ENCODE measurements at places on chromosomes 16 and 17.
A peak's percentile ranks its signal among the peaks of the same experiment; 100 is the strongest.

- peak; percentile 28 for DNase-seq
Observed at GRCh38 chr17:7021993-7022778, 664 bp upstream of the BCL6B start.

- no peak for DNase-seq
Observed at GRCh38 chr17:22511431-22511830, 819.1 kb downstream of the KCNJ18 start.

GRCh38 chr16:74999609-75000480 lies 1.0 kb downstream of the ZNRF1 start:
- peak; percentile 46 for DNase-seq

DNA sequence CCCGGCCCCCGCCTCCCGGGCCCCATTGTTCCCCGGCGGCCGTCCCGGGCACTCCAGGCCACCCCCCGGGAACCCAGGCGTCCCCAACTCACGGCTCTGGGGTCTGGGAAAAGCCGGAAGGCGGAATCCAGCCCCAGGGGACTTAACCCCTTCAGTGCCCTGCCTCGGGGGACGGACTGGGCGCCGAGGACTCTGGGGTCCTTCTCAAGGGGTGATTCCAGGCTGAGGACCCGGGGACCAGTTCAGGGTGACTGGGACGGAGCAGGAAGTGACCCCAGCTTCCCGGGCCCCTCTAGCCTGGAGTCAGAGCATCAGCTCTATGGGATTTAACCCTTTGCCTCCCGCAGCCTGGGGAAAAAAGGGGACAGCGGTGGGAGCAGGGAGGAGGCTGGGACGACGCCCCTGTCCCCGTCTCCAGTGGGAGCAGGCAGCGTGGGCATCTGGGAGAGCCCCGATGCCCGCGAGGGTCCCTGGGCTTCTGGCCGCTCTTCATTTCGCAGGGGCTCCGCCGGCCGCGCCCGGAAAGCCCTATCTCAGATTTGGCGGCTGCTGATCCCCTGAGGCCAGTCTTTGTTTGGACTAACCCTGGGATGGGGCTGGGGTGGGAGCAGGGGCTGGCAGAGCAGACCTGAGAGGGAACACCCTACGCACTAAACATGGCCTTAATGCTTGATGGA lies at the start of gene ZNF629:
TSS of gene ZNF629 (minus strand) at position 270 of the 677 bp plus-strand sequence. CDS start 2,723 bp downstream, outside the sequence.
- DNase-seq = peak; percentile 19

DNA sequence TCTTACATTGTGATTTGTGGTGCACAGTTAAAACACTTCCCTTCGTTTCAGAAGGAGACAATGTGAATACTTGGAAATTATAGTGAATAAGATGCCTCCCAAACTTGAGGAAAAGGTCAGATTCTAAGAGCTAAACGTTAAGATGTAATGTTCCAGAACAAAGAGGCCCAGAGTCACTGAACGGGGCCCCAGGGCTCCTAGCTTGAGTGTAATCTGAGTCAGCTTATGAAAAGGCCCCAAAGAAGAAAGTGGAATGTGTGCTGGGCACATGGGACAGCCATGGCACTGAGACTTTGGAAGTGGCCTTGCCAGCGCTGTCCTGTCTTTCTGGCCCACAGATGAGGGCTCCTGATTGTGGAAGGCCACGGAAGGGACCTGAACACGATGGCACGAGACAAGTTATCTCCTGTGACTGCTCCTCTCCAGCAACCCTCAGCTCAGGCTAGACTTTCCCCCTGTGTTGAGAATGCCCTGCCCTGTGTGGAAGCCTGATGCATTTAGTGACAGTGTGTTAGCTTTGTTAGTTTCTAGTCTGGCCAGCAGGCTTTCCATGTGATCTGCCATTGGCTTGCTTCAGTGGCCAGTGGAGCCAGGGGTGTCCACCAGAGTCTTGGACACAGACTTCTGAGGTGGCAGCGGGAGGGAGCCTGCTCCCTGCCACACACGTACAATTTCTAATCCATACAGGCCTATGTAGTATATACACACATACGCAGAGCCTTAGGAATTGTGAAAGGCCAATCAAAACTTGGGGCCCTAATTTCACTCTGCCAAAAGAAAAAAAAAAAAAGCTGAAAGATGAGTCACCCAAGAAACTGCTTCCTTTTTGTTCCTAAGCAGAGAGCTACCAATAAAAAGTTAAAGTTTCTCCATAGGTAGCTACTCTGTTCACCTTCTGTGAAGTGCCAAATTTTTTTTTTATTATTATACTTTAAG lies 13.1 kb downstream of the SPATA33 start:
- no peak for DNase-seq

DNA sequence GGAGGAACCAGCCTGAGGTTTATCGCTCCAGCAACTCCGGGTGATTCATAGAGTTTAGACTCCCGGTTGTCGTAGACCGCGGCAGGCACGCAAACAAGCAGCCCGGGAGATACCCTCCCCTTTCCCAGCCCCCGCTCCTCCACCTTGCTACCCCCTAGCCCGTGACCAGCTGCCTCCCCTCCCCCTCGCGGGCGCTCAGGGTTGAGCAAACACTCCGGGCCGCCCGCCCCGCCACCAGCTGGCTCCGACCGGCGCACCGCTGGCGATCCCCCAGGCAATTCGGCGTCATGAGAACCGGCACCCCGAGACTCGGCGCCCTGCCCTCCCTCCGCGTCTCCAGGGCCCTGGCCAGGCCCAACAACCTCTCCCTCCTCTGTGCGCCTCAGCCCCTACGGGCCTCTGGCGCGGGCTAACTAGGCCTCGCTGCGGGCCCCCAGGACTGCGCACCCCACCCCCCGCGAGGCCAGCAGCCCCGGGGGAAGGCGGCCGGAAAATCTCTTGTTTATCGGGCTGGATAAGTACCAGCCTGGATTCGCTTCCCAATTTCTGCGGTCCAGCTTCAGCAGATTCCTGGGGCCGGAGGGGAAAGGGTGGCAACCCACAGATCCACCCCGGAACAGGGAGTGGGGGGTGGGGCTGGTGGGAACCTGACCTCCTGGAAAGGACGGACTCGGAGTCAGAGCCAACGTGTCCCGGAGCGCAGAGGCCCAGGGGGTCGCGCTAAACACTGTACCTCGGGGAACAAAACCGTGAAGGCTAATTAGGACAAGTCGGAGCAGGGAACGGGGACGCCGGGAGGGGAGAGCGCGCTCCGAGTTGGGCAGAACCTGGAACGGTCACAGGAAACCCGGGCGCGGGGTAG lies 951 bp upstream of the GPRC5C start:
- peak; percentile 87 for DNase-seq

DNA sequence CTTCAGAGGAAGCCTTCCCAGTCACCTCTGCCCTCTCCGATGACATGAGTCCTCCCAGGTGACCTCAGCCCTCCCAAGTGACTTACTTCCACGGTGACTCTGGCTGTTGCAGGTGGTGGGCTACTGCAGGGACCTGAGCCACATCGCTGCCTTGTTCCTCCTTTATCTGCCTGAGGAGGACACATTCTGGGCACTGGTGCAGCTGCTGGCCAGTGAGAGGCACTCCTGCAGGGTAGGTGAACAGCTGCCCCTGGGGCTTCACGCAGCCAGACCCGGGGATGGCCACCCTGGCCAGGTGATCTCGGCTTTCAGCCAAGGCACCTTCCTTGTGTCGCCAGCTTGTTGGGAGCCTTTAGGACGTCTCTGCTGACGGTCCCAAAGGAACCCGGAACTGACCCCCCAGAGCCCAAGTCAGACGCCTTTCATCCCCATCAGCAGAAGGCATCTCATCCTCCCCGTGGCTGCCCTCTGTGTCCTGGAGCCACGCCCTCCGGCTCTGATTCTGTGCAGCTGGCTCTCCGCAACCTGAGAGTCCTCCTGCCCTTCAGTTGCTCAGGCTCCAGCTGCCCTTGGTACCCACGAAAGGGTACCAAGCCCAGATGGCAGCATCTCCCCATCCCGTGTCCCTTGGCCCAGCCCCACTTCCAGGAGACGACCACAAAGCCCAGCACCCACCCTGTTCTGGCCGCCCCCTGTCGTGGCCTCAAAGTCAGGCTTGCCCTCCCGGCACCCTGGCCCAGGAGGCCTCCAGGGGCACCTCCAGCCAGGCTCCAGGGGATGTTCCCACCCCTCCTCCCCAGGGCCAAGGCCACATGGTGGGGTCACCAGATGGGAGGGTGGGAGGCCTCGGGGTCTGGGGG lies 81.7 kb downstream of the GOSR1 start:
- DNase-seq = no peak

DNA sequence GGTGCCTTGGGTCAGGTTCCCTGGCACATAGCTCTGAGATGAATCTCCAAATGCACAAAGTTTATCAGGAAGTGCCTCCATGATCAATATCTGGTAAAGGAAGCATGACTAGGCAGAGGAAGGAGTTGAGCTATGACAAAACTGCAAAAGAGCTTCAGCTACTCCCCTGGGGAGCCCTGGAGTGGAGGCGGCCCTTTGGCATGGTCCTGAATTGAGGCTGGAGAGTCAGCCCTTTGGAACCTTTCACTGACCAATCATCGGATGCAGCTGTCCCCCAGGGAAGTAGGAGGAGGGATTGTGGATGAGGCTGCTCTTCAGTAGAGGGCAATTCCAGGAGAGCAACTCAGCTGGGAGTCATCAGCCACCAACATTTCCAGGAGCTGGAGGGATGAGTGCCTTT lies 46.1 kb upstream of the NLRP1 start:
- no peak for DNase-seq

DNA sequence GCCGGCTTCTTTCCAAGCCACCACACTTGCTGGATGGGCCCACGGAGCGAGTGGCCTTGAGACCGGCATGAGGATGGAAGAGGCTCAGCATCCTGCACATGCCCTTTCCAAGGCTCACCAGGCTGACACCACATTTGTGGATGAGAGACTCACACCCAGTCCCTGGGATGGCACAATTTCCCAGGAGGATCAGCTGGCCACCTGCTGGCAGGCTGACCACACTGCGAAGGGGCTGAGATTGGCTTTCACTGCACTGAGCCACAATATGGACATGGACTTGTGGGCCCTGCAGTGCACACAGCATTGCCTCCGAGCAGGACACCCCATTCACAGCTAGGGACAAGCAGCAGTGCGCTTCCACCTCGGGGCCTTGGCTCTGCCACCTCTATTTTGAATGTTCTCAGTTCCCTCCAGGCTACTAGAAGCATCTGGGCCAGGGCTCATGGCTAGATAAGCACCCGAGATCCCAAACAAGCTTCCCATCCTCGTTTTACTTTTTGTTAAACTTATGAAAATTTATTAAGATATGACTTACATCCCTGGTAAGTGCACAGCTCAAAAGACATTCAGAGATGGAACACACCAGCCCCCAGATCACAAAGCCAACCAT lies 25.3 kb upstream of the KSR1 start:
- DNase-seq = no peak

DNA sequence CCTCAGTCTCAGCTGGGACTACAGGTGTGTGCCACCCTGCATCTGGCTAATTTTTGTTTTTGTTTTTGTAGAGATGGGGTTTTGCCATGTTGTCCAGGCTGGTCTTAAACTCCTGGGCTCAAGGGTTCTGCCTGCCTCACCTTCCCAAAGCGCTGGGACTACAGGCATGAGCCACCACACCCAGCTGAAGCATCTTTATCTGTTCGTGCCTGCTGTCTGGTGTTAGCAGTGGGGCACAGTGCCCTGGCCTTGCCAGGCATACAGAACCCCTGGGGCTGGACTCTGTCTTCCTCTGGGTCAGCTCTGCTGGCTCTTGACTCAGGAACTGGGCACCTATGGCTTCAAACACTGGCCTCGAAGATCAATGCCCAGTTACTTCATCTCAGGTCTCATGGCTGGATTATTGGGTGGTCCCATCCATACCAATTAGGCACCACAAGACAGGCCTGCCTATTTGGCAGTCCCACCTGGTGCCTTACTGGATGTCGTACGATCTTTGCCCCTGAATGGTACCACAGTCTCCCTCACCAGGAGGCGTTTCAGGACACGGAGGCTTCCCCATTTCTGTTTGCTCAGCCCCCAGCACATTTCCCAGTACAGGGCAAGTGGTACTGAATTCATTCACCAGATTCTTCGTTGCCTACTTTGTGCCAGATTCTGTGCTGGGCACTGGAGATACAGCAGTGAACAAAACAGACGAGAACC lies 99.3 kb downstream of the RAB11FIP4 start:
- no peak for DNase-seq

DNA sequence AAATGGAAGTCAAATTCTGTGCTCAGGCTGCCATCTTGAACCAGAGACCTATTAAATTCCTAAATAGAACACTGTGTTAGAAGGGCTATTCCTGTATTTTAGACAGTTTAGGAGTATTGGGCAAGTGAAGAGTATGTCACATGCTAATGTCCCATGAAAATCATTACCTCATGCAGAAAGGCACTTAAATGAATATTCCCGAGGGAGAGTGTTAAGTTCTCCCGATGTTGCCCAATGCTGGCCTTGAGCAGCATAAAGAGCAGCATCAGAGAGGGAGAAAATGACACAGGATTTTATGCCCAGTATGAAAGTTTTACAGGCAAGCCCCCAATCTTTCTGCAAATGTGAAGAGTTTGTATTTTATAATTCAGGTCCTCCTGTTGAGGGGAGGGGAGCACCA lies 28.2 kb upstream of the SHISA6 start:
- DNase-seq = no peak

DNA sequence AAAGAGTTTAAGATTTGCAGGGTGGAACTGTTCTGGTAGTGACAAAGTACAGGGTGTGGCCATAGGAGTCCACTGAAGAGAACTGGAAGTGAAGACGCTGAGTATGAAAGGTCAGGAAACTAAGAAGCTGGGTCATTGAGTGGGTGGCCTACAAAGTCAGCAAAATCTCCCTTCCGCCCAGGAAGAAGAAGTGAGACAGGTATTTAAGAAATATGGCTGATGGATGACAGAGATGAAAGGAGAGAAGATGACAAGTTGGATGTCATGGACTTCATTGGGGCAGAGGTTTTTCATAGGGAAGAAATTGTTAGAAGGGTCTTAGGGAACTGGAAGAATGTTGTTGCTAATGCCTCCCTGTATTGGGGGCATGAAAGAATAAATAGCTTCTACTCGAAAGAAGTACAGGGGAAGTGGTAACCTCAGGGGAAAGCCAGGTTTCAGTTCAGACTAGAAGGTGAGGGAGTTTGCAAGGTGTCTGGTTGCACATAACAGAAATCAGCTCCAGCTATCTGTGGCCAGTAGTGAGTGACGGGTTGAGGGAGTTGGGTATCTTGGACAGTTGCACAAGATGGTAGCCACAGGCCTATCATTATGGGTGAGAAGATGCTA lies 33.6 kb upstream of the MED13 start:
- DNase-seq = no peak

- no peak for DNase-seq
Observed at GRCh38 chr16:10188236-10188635, 6.0 kb upstream of the GRIN2A start.

GRCh38 chr17:1034652-1035210 lies 37.8 kb downstream of the TIMM22 start:
- no peak for DNase-seq

GRCh38 chr17:27631897-27632725 lies 1.1 kb downstream of the LGALS9 start:
- no peak for DNase-seq

GRCh38 chr16:57689762-57690558 lies 4.6 kb upstream of the DRC7 start:
- no peak for DNase-seq

All from DMS153 (cell line).